8988T (cell line): ENCODE measurements at places on chromosomes 3 and 15.

DNA sequence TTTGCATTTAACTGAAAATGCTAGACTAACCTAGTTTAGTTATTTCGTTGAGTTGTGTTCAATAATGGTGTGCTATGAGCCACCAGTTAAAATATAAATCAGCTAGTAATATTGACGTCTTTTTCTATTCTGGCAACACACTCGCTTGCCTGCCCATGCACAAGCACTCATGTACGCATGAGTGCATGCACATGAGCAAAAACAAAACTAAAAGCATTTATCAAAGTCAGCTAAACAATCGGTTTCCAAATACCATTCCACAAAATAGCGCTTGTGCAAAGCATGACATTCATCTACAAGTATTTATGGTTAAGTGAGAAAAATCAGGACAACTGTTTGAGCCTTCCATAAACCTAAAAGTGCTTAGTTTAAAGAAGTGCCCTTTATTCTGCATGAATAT, 13.1 kb upstream of the SAMMSON start:
- DNase-seq = no peak

- peak; percentile 74 for DNase-seq
Measured at GRCh38 chr3:126679318-126679751, 24.4 kb upstream of the TXNRD3 start.

DNA sequence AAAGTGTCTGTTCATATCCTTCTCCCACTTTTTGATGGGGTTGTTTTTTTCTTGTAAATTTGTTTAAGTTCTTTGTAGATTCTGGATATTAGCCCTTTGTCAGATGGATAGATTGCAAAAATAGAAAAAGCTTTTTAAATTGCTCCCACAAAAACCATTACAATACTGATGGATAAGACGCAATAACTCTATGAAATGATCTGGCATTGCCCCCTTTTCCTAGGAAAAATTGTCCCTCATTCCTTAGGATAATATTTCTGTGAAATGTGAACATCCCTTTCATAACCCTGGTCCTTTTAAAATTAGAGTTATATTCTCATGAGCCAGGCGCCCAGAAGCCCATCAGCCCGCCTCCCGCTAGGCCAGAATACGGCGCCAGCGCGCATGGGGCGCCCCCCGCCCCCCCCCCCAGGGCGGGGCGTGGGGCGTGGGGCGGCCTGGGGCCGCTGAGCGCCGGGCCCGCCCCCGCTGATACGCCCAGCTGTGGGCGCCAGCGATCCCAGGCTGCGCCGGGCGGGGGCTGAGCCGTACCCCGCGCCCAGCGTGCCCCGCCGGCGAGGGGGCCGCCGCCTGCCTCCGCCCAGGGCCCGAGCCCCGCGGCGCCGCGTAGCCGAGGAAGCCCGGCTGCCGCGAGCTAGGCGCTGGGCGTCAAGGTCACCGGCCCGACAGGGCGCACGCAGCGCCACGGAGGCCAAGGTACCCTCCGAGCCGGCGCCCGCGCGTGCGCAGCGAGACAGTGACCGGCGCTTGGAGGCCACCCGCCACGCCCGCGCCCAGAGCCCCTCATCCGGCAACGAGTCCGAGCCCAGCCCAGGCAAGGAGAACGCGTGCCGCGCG, 11.1 kb upstream of the ROPN1B start:
- no peak for DNase-seq

DNA sequence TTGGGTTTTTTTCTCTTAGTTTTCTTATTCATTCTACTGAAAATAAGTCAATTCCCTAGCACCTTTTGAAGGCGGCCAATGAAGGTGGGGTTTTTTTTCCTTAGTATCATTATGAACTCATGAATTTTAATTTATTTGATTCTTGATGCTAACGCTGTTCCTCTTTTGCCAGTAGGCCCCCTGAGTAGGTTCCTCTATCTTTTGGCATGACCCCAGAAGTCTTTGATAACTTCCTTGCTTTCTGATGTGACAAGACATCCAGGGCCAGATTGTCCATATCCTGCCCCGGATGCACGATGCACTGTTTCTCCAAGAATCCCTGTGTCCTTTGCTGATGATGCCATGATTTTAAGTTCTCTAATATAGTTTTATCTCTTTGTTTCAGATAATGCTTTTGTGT, 20.6 kb downstream of the LRRK1 start:
- DNase-seq = no peak

GRCh38 chr3:26099692-26100091, 309.8 kb downstream of the OXSM start:
- no peak for DNase-seq

- no peak for DNase-seq
Measured at GRCh38 chr15:36178303-36178633, 401.2 kb upstream of the CDIN1 start.

DNA sequence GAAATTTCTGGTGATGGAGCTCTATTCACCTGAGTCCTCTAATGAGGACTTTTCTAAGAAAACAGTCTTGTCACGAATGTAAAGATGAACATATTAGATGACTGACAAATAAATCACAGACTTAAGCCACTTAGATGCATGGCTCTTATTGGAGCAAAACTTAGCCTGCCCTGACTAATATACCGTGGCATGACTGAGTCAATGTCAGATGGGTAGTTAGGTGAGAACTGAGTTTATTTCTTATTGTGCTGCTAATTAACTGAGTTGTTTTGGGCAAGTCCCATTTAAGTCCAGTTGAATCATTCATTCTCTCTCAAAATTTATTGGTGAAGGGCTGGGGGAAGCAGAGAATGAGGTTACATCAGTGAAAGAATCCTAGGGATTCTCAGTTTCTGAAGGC, 459.8 kb downstream of the MCTP2 start:
- no peak for DNase-seq

DNA sequence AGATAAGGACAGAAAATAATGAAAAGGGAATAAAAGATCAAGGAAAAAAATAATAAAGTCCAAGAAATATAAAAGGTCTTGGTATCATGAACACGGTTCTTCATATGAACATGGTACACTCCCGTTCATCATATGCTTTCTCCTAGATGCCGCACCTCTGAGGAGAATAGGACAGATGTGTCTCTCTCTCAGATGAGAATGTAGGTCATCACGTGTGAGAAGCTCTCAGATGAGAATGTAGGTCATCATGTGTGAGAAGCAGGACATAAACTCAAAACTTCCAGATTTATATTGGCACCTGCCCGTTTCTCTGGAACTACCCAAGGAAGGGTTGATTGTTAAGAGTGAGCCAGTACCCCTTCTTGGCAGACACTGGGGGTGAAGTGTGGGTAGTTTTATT, 29.9 kb upstream of the IQCF6 start:
- no peak for DNase-seq

GRCh38 chr3:162670181-162670580, 1173.6 kb downstream of the OTOL1 start:
- no peak for DNase-seq

DNA sequence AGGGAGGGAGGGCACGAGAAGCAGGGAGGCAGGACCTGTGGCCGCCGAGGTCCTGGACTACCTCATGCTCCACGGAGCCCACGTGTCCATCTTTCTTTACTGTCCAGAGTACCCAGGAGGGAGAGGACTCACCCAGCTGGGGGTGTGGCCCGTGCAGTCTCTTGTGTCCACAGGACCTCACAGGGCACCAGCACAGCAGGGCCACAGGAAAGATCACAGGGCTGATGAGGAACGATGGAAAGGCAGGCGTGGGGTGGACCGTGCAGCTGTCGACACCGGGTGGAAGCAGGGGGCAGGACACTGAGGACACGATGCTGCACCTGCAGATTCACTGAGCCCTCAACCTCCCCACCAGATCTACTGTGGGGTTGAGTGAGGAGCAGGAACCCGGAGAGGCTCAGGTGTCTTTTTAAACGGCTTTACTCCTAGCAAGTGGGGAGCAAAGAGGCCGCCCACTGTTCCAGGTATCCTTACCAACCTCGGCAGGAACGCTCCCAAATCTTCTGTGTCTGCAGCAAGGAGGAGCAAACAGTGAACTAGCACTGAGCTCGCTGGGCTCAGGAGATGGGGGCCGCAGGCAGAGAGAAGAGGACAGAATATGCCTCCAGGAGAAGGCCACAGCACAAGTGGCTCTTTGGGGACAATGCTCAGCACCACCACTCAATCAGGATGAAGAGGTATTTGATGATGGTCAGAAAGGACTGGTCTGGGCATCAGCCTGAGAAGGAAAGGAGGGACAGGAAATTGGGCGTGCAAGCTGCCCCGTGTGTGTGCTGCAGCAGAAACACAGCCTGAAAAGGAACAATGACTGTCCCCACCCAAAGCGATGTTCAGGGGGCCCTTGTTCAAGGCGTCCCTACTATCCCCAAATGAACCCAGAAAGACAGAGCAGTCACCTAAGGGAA, 198.8 kb downstream of the XXYLT1 start:
- no peak for DNase-seq

DNA sequence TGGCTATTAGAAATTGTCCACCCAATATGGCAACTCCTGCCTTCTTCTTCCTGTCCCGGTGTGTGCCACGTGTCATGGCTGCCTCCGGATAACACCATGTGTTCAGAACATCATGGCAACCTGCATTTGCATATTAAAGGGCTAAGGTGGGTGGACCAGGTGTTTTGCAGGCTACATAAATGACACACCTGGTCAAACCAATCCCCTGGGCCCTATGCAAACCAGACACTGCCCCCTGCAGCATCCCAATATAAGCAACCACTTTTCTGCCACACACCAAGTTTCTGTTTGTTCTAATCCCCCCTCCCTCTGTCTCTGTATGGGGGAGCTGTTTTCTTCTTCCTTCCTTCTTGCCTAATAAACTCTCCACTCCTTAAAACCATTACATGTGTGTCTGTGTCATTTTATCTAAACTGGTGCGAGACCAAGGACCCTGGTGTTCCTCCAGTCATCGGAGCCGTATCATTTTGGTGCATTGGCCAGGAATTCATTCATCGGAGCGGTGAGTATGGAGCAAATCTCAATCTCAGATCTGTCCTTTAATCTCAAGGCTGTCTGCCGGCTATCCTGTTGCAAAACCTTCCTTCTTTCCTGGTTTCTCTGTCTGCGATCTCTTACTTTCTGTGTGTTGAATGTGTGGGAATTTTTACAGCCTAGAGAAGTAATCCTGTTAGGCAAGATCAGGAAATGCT, 44.5 kb downstream of the NCEH1 start:
- no peak for DNase-seq

DNA sequence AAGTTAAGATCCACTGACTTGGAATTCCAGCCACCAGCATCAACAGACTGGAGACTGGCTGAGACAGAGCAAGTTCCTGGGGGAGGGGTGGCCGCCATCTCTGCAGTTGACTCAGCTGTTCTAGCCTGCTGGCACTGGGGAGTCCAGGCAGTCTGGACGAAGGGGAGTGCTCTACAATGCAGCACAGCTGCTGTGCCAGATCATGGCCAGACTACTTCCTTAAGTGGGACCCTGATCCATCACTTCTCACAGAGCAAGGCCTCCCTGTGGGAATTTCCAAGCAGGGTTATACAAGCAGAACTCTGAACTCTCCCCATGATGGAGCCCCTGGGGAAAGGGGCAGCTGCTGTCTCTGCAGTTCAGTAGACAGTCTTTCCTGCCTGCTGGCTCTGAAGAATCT, 35.2 kb downstream of the PYGO1 start:
- no peak for DNase-seq

GRCh38 chr3:108420926-108421325, 89.5 kb downstream of the MYH15 start:
- DNase-seq = no peak

- no peak for DNase-seq
Measured at GRCh38 chr3:126212620-126213378, 32.4 kb upstream of the ALDH1L1 start.

DNA sequence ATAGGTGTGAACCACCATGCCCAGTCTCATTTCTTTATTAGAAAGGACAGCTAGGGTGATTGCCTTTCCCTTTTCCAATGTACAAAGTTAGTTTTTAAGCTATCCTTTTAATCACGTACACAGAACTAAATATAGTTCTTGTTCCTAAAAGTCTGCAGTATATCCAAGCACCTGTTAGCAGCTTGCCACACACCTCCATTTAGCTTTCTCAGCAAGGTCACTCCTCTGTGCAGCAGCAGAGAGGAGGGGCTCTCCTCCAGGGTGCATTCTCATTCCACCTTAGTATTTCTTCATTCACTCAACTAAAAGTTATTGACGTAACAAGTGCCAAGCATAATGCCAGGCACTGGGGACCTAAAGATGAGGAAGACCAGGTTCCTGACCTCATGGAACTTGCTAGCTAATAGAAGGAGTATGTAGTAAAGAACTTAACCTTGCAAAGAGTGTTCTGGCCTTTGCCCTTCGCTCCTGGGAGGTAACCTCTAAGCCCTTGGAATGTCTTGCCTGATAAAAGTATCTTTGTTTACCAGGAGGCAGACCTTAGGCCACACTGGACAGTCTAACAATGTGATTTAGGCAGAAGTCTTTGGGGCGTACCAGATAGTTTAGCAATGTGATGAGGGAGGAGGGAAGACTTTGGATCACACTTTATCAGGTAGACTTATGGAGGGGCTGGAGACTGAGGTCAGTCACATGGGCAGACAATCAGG, 12.7 kb upstream of the PTPN9 start:
- no peak for DNase-seq

GRCh38 chr3:177746337-177746933, 549.2 kb upstream of the TBL1XR1 start:
- DNase-seq = no peak

- no peak for DNase-seq
Measured at GRCh38 chr3:158970006-158970405, 168.2 kb downstream of the MFSD1 start.

GRCh38 chr15:23869396-23869795, 182.3 kb upstream of the NDN start:
- no peak for DNase-seq

DNA sequence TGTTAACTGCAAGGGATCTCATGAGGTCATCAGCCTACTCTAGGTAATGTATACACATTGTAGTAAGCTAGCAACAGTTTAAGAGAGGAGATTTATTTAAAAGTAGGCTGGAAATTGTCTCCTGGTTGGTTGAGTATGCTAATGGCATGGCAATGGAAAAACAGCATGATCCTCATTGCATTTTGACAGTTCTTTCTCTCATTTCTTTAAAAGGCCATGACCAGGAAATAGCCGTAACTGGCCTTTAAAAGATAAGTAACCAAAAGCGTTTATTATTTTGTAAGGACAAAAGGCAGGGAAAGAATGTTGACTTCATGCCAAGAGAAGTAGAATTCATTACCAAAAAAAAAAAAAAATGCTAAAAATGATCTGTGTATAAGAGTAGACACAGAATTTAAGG, 310.3 kb downstream of the FGF12 start:
- no peak for DNase-seq

GRCh38 chr3:143538577-143538981, 309.7 kb downstream of the SLC9A9 start:
- DNase-seq = no peak

- no peak for DNase-seq
Measured at GRCh38 chr3:81170298-81170697, 591.1 kb downstream of the GBE1 start.

DNA sequence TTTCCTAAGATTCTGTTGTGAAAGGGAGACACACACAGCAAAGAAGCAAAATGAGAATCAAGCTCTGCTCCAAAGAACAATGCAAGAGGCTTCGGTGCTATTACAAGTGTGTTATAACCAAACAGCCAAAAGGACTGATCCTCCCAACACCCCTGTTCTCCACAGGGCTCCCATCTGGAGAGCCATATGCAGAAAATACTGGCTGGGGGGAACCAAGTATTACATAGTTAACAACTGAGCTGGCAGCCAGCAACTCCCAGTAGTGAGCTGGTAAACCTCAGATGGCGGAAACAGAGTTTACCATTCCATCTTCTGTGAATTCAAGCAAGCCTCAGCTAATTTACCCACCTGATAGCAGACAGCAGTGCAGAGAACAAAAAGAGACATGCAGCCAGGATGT, 156.4 kb downstream of the NTRK3 start:
- no peak for DNase-seq
